Progenitor cell of endocrine pancreas (in vitro differentiated cells): ENCODE measurements at places on chromosomes 3 and 15.

GRCh38 chr15:97177151-97177577, 783.3 kb upstream of the ARRDC4 start:
- peak; percentile 10 for DNase-seq

DNA sequence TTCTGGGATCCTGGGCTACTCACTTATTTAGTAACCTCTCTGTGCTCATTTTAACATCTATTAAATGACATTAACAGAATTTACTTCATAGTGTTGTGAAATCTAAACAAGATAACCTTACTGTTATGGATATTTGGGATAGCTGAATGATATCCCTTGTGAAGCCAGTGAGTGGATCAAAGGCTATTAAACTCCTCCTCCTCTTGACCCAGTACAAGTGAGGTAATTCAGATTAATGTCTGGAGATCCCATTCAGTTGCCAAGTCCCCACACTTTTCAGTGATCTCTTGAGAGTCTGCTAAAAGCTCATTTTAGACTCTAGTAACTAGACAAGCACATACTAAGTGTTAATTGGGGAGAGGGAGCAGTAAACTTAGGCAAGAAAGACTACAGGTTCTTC, 2.5 kb upstream of the ANKRD28 start:
- no peak for DNase-seq

- DNase-seq, result no peak
Measured at GRCh38 chr3:71585131-71585530, 1.6 kb upstream of the FOXP1 start.

DNA sequence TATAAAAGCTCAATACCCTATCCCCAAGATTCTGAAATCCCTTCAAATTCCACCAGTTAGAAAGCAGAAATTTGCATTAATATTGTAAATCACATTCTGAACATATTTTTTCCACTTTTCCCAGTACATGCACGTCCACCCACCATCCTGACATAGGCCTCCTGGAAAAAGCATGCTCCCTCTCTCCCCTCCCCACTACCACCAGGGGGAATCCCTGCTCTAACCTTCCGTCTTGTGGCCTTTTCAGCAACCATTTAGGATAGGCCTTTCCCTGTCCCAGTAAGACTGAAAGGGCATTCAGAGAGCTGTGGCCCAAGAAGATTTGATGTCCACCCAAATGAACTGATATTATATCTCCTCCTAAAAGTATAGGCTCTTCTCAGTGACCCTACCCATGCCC, 182.1 kb downstream of the ARRDC4 start:
- DNase-seq, result no peak
